ENCODE measurements at places on chromosomes 2 and 18.

- DNase-seq, result no peak
Measured at GRCh38 chr2:214995926-214996670, 142.3 kb downstream of the ABCA12 start.

DNA sequence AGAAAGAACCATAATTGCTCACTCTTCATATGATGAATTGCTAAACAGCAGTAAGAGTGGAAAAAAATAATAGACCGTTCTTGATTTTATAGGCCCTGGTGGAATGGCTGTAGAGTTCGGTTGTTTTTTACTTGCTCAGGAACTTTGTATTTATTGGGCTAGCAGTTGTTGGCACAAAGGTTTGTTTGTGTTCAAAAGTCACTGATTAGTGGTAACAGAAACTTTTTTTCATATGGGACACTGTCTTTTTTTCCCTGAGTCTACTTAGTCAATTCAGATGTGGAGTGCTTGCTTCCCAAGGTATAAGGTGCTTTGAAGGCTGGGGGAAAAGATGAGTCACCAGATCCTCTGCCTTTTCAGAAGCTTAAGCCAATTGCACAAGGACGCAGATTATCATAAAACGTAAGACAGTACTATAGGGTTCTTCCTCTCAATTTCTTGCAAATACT, 25.8 kb downstream of the PHLPP1 start:
- no peak for DNase-seq

GRCh38 chr2:73239776-73240175, 5.7 kb downstream of the CCT7 start:
- DNase-seq, result no peak

- no peak for DNase-seq
Measured at GRCh38 chr2:31197669-31198068, 19.6 kb downstream of the CAPN14 start.

DNA sequence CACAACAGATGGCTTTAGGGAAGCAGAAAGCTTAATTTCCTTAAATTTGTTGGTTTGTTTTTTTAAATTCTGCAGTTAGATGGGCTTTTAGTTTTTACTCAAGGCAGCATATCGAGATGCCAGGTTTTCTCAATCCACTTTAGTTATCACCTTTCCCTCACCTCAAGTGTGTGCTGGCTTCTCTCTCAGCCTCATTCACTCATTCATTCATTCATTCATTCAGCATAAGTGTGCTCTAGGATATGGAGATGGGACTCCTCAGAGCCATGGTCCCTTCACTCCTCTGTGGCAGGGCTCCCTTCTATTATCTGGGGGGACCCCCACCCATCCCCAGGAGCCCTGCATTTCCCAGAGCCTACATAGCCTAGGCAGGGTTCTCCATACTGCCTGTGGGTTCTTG, 19.0 kb downstream of the VIL1 start:
- no peak for DNase-seq

DNA sequence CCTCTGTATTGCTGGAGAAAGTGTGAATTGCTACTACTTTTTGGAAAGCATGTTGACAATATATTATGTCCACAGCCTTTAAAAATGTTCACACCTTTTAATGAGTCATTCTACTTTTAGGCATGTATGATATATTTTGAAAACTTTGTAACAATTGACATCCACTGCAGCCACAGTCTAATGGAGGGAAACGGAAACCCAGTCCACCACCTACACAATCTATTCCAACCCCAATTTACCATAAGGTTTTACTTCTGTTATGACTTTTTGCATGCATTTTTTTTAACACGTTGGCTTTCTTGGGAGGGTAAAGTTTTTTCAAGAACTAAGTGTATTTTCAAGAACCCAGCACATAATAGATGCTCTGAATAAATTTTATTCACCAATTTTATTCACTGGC, 38.5 kb upstream of the ATP8B1 start:
- no peak for DNase-seq

DNA sequence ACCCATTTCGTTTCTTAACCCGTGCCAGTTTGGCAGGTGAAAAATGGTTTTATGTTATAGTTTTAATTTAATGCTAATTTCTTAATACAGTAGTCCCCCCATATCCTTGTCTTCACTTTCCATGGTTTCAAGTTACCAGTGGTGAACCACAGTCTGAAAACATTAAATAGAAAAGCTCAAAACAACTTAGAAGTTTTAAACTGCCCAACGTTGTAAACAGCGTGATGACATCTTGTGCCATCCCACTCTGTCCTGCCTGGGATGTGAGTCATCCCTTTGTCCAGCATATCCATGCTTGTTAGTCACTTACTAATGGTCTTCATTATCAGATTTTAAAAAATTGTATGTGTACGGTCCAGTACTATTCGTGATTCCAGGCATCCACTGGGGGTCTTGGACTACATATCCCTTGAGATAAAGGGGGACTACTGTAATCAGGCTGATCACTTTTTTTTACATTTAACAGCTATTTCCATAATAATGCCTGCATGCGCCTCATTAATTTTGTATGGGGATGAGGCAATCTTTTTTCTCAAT, 31.9 kb downstream of the SLC66A3 start:
- no peak for DNase-seq

- DNase-seq, result peak; percentile 96
Measured at GRCh38 chr18:57930476-57930875, 113.5 kb upstream of the NEDD4L start.

DNA sequence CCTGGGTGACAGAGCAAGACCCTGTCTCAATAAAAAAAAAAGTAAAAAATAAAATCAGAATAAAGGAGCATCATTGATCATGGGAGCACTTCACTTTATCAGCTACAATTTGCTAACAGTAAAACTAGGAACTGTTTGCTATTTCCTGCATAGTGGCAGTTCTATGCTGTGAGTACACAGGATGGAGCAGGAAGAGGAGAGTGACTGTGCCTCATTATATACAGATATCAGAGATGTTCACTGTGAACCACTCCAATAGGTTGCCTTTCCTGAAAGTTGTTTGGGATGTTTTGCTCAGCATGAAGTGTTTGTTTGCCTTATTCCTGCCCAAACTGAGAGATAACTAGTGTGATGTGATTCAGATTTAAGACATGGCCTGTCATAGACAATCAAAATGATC, 151.4 kb upstream of the EPAS1 start:
- DNase-seq, result no peak

DNA sequence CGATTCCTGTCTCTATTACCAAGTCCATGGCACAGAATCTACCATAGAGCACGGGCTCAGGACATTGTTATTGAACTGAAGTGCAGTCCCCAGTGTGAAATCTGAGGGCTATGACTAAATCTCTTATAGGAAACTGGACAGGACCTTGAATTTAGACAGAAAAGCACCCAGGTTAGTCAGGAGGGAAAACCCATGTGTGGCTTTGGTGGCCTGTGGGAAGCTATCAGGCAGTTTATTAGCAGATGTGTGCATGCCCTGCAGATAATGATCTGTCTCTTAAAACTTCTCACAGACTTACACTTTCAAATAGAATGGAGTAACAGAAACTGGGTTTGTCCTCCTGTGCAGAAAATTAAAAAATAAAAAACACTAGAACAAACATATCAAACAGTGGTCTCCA, 610.0 kb upstream of the RAB6C start:
- DNase-seq, result no peak

DNA sequence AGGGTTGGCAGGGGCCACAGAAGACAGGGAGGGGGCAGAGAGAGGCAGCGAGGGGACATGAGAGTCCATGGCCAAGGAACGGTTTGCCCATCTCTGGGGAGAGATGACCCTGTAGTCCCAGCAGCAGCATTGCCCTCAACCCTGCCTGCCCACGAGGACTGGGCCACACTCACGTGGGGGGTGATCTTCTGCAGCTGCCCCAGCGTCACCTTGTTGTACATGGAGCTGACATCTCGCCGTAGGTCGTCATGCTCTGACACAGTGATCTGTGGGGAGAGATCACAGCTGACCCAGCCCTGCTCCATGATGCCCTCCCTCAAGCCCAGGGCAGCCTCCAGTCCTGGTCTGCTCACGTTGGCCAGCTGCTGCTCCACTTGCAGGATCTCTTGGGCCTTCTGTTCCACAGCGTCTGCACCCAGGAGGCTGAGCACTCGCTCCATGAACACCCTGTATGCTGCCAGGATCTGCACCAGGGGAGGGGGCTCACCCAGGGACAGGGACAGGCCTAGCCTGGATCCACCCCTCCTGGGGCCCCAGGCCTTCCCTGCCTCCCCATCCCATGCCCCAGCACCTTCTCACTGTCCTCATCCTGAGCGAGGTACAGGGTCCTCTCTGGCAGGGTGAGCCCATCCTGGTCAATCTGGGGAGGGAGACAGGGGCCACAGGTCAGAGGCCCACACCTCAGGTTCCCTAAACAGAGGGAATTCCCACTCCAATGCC, 2.8 kb downstream of the ECEL1 start:
- no peak for DNase-seq

DNA sequence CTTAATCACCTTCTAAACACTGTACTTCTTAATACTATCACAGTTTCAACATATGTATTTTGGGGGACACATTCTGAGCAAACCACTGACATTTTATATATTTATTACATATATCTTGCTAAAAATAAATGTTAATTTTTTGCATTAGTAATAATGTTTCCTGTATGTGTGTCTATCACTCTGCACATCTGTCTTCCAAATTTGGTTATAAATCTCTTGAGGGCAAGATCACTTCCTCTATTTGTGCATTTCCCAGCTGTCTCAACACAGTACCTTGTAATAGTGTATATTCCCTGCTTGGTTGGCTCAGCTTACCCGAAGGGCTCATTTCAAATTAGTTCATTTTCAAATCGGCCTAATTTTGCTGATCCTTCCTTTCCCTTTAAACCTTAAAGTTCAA, 617.1 kb upstream of the GYPC start:
- no peak for DNase-seq

DNA sequence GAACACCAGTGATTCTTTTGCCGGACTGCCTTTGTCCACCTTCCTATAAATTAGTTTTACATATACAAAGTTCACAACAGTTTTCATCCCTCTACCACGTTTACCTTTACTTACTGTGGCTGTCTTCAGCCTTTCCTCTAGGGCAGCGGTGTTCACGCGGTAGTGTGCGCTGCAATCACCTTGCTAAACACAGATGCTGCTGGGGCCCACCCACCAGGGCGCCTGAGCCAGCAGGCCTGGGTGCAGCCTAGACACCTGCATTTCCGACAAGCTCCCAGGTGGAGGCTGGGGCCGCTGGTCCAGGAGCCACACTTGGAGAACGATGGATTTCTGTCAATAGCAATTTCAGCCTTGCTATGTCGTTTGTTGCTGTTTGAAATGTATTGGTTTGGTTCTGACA, 83.1 kb downstream of the NDUFA10 start:
- no peak for DNase-seq

GRCh38 chr2:152115952-152116351, 17.1 kb upstream of the CACNB4 start:
- DNase-seq, result no peak

GRCh38 chr2:239762106-239762505, 263.0 kb downstream of the NDUFA10 start:
- no peak for DNase-seq

- DNase-seq, result no peak
Measured at GRCh38 chr2:116132833-116133232, 1681.7 kb upstream of the DDX18 start.

DNA sequence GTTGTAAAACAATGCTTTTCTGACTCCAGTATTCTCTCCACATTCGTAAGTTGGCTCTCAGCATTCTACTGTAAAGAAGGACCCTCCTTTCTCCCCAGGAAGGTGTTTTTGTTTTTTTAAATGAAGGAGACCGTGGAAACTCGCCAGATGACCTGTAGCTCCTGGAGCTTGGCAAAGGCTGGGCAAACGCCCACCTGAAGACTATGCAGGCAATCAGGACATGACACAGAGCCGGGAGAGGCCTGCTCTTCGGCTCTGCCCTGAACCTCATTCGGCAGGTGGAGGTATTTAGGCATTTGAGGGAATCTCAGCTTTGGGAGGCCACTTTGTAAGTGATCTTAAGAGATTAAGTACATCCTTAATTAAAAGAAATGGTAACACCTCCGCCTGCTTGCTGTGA, 17.4 kb downstream of the CASP10 start:
- no peak for DNase-seq

- DNase-seq, result no peak
Measured at GRCh38 chr18:2627821-2628276, 27.7 kb upstream of the SMCHD1 start.

DNA sequence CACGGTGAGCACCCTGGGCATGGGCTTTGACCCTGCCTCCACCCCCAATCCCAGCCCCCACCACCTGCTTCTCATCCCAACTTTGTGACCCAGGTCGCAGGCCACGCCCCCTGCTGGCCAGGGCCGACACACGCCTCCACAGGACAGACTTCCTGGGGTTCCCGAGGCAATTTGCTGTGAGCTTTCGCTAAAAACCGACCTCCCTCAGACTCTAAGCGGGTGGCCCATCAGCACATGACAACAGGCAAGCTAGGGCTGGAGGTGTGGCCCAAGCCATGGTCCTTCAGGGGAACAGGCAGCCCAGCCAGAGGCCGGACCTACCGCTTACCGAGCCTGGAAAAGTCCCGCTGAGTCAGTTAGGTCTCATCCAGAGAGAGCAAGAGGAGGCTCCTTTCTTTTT, 31.9 kb downstream of the C1QL2 start:
- DNase-seq, result no peak

GRCh38 chr2:106208874-106209273, 14.8 kb upstream of the UXS1 start:
- DNase-seq, result no peak

DNA sequence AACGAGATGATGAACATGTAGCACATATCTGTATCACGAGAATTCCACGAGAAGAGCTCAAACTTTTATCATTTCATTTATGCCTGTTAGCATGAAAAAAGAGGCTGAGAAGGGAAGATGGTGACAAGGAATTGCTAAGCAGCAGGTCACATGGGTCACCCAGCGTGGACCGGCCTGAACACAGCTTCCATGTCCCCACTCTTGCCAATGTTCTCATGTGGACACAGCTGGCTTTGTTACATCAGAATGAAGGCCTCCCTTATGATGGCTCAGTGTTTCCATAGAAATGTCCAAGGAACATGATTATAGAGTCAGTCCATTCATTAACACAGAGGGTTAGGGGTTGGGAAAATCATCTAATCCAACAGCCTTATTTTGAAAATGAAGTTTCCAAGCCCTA, 215.4 kb downstream of the CMPK2 start:
- DNase-seq, result no peak

GRCh38 chr18:5596585-5596984, 52.8 kb upstream of the EPB41L3 start:
- DNase-seq, result no peak

GRCh38 chr2:102141011-102141943, 1.3 kb upstream of the IL1R1 start:
- no peak for DNase-seq

- DNase-seq, result no peak
Measured at GRCh38 chr18:55550471-55550870, 37.5 kb downstream of the TCF4 start.

DNA sequence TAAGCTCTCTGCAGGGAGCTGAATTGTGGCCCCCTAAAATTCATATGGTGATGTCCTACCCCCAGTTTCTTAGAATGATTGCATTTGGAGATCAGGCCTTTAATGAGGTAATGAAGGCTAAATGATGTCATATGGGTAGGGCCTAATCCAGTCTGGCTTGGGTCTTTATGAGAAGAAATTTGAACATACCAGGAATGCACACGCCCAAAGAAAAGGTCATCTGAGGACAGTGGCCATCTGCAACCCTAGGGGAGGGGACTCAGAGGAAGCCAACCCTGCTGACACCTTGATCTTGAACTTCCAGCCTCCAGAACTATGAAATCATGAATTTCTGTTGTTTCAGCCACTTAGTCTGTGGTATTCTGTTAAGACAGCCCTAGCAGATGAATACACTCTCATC, 426.7 kb downstream of the EPHA4 start:
- no peak for DNase-seq

GRCh38 chr18:4758980-4759379, 303.9 kb upstream of the DLGAP1 start:
- no peak for DNase-seq

GRCh38 chr2:241728000-241728399, 6.4 kb upstream of the D2HGDH start:
- no peak for DNase-seq
